Amygdala (tissue), 56 donors: ENCODE measurements at places on chromosomes 7 and 10.

DNA sequence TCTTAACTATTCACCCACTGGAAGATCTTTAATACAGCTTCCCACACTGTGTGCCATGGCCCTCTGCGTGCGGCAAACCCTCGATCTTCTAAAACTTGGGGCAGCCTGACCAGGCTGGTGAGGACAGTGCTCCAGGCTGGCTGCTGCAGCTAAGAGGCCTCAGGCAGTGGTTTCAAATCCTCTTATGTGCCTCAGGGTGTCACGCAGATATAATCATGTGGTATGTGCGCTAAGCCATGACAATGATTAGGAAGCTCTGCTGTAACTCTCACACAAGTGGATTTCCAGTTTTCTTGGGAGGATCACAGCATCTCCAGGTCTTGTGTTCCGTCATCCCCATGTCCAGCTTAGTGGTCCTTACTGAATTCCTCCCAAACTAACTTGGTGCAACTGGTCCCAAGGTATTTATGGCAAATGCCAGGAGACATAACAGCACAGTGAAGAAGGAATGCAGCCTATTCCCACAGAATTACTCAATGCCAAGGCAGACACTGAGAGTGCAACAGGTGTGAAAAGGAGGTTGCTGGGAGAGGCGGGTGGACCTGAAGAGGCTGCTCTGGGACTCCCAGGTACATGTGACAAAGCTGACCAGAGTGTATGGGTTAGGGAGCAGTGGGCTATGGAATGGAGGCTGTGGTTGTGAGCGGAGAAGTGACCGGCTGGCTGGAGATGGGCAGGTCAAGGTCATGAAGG is 2.3 kb downstream of the HPS1 start:
- DNase-seq = no peak

- DNase-seq = no peak
Measured at GRCh38 chr7:16982640-16983350, 101.0 kb upstream of the AGR3 start.

- no peak for DNase-seq
Measured at GRCh38 chr10:129547608-129548007, 80.6 kb downstream of the MGMT start.

- no peak for DNase-seq
Measured at GRCh38 chr7:34354899-34355298, 303.1 kb upstream of the NPSR1 start.

- DNase-seq = no peak
Measured at GRCh38 chr7:97317575-97317974, 200.1 kb downstream of the SDHAF3 start.

- no peak for DNase-seq
Measured at GRCh38 chr10:1668399-1668798, 68.9 kb downstream of the ADARB2 start.

DNA sequence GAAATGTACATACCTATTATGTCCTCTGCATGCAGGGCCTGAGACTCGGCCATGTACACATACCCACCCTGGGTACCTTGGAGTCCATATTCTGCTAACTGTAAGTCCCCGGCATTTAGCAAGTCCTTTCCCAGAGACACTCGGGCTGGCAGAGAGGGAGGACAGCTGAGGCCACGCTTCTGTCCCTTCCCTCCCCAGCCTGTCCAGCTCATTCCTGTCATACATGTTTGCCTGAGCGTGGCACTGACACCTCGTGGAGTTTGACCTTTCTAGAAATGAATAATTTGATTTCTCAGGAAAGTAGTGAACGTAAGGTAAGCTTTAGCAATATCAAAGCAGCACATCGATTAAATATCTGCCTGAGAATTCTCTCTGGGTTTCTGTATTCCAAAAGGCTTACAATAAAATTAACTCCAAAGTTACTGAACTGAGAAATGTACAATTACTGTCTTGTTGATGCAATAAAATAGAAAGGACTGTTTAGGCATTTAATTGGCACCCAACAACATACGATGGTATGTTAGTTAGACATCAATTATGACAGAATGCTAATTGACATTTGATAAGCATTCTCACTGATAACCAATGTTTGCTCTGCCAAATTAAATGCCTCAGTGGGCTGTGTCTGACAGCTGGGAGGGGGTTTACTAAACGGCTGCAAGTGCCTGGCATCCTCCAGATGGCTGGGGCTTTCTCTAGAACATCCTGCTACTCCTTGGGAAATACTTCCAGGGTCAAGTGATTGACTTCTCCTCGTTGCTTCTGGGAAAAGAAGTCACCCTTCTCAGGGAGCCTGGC is 221.2 kb downstream of the CCSER2 start:
- no peak for DNase-seq

DNA sequence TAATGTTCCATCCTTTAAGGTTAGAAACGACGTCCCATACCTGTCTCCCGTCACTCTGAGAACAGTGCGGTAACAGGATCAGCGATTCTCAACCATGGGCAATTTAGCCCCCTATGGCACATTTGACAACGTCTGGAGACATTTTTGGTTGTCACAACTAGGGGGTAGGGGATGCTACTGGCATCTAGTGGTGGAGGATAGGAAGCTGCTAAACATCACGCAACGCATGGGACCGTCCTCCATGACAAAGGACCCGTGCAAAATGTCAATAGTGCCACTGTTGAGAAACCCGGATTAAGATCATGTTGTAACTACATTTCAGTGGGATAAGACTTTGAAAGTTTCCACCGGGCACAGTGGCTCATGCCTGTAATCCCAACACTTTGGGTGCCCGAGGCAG is 5.0 kb upstream of the PAXIP1 start:
- no peak for DNase-seq

GRCh38 chr7:54860003-54860775 is 101.2 kb upstream of the SEC61G start:
- DNase-seq = no peak

- DNase-seq = no peak
Measured at GRCh38 chr7:77328669-77329068, 87.5 kb downstream of the GSAP start.

GRCh38 chr7:36054637-36055036 is 98.4 kb upstream of the EEPD1 start:
- no peak for DNase-seq
